Midbrain (tissue), 1 donor: ENCODE measurements at places on chromosomes 3 and 15.

DNA sequence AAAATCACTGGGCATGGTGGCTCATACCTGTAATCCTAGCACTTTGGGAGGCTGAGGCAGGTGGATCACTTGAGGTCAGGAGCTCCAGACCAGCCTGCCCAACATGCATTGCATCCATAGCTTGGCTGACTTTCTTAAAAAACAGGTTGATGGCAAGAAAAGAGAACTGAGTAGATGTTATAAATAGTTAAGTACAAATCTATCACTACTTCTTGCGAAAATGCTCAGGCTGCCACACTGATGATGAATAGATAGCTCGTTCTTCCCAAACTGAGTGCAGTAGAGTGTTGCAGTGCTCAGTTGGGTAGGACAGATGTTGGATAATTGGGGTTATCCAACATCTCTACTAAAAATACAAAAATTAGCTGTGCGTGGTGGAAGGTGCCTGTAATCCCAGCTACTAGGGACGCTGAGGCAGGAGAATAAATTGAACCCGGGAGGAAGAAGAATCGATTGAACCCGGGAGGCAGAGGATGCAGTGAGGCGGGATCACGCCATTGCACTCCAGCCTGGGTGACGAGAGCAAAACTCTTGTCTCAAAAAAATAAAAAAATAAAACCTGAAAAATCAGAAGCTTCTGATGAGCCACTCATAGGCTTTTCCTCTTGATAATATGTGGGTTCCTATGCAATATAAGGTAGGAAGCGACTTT lies 1.2 kb downstream of the BTLA start:
- no peak for DNase-seq

- DNase-seq = no peak
Measured at GRCh38 chr3:8352475-8352874, 149.1 kb upstream of the LMCD1 start.

DNA sequence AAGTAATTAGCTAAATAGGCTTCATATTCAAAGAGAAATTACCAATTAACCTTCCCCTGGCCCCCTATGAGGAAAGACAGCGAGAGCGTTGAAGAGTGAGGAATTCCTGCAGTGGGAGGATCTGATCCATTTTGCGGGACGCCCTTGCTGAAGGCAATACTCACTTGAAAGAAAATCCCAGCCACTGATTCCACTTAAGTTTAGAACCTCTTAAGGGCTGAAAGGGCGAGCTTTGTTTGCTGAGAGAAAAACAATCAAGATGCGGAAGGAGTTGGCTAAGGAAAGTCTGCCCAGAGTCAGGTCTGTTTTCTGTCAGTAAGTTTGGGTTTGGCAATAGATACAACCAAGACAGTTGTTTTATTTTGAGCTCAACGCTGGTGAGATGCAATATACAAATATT lies 102.8 kb upstream of the GBE1 start:
- no peak for DNase-seq

GRCh38 chr15:48144889-48145288 lies 24.1 kb downstream of the SLC24A5 start:
- no peak for DNase-seq

DNA sequence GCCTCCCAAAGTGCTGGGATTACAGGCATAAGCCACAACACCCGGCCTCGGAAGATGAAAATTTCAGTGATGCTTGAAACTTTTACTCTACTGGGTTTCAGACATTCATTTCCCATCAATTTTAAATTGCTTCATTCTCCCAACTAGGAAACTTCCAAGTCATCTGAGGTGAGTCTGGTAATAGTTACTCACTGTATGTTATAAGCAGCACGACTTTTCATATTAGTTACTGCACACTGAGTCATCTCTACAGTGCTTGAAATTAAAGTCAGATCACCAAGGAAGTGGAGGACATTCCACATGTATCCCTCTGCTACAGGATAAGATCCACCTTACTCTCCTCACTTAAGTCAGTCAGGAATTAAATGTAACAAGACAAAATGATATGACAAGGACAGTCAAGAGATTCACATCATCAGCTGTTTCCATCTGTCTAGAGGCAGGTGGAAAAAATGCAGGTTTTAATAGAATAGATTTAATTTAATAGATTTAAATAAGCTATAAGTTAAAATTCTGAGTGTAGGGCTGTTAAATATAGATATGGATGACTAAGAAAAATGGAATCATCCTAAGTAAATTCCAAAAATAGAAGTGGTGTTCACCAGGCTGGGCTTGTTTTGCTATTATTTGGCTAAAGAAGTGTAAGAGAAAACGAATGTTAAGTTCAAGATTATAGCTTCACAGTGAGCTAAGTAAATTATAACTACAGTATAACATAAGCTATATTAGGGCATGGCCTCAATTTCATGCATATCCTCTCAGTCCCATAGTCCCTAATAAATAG lies 104.4 kb downstream of the TMCO5A start:
- no peak for DNase-seq
